Urinary bladder (tissue), 4 donors: ENCODE measurements at places on chromosomes 2 and 18.
A peak's percentile ranks its signal among the peaks of the same experiment; 100 is the strongest.

DNA sequence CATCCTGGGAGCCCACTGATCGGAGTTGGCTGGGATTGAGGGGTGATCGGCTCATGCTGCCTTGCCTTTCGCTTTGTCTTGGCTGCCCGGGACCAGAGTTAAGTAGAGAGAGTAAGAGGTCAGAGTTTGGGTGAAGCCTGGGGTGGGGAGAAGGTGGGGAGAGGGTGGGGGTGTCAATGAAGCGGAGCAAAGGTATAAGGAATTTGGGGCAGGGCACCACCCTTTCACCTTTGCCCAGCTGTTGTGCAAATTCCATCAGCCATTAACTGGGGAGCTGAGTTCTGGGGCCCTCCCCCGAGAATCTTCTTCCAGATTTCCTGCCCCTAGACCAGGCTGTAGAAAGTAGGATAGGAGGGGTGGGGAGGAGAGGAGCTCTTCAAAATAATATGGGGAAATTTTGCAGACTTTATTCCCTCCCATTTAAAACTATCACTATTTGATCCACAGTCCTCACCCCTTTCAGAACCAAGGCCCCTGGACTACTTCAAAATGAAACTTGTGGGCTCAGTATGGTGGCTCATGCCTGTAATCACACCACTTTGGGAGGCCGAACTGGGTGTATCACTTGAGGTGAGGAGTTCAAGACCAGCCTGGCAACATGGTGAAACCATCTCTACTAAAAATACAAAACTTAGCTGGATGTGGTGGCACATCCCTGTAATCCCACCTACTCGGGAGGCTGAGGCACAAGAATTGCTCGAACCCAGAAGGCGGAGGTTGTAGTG is at the start of gene SLC23A3:
TSS of gene SLC23A3 (minus strand) at position 100 of the 725 bp plus-strand sequence. CDS start at position 55, 45 bp downstream.
- no peak for DNase-seq

DNA sequence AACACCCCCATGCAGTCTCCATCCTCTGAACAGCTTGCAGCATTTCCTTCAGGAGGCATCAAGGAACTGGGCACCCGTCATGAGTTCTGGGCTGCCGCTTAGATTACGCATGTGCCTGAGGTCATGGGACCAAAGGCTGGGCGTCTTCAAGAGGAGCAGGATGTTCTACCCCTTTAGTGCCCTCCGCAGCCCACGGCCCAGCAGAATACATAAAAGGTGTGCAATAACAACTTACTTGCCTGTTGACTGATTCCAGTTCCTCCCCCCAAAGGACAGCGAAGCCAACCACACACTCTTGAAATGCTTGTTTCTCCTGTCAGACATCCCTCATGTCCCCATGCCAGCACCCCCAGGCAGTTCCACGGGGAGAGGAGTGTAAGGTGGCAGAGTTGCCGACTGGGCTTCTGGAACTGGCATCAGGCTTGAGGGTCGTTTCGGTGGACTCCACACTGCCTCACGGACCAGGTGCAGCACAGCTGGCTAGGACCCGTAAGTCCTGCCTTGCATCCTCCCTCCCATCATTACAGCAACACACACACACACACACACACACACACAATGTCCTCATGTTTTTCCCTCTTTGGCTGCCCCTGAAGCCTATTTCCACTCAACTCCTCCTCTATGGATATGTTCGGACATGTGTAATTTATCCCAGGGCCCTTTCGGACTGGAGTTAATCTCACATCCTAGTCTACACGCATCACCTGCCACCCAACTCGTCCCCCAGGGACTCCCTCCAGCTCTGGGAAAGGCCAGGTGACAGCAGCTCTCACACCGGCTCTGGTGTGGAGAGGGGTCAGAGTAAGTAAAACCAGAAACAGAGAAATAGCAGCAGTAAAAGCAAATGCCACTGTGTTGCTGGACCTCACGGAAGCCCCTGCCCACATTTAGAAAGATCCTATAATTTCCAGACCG is 200.7 kb downstream of the BCL11A start:
- DNase-seq: no peak

- no peak for DNase-seq
Observed at GRCh38 chr18:11514267-11514666, 95.1 kb upstream of the SLC35G4 start.

DNA sequence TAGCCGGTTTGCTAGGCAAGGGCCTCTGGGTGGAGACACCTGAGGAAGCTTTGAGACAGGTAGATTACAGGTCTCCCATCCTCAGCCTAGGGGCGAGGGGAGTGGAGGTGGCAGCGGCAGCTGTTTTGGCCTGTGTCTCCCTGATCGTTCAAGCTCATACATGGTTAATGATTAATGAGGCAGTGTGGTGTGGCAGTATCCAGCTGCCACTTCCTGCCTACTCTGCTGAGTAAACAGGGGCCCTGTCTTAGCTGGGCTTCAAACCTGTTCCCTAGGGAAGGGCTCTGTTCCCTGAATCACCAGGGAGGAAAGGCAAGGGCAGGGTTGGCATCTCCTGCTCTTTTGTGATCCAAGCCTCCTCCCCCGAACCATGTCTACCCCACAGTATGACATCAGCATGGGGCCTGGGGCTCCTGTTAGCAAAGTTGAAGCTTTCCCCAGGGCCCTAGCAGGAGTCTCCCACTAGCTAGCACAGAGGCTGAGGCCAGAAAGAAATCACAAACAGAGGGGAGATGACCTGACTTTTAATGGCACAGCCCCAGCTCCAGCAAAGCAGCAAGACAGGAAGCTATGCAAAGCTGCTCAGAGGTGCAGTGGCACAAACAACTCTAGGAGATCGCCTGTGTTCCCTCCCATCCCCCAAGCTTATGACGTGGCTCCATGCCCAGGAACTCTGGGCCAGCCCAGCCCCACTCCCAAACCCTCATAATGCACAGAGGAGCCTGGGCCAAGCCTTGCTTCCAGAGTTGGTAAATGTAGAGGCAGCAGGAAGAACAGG is 3.7 kb upstream of the TUBA4B start:
- peak; percentile 76 for DNase-seq

DNA sequence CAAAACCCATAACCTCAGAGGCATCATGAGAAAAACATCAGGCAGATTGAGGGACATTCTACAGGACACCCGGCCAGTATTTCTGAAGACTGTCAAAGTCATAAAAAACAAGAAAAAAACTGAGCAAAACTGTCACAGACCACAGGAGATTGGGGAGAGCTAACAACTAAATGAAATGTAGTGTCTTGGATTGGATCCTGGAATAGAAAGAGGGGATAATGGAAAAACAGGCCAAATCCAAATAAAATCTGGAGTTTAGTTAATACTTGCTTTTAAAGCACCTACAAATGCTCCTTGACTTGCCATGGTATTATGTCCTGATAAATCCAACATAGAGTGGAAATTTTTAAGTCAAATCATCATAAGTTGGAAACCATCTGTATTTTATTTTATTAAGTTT is 17.6 kb upstream of the CXCR1 start:
- DNase-seq: no peak

DNA sequence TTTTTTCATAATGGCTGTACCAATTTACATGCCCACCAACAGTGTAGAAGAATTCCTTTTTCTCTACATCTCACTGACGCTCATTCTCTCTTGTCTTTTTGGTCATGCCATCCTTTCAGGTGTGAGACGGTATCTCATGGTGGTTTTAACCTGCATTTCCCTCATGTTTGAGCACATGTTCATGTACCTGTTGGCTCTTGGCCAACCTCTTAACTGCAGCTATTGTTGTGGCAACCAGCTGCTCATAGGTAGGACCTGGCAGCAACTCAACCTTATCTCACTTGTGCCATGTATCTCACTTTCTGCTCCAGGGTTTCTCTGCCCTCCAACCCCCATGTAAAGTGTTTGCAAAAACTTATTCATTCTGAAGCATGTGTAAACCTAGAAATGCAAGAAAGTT is 167.5 kb downstream of the UPP2 start:
- DNase-seq: no peak

- no peak for DNase-seq
Observed at GRCh38 chr2:24022975-24023575, 13.2 kb downstream of the MFSD2B start.

DNA sequence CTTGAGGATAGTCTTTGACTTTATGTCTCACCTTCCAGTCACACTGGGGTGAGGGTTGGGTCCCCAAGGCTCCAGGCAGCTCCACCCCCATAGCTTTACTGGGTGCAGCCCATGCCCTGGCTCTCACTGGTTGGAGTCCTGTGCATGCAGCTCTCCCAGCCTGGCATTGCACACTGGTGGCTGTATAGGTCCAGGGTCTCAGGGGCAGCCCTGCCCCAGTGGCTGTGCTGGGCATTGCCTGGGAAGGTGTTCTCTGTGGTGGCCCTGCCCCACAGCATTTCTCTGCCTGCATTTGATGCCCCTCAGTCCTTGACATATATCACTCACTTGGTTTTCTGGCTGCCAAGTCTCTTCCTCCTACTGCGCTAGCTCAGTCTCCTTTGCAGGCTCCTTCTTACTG is 21.2 kb downstream of the MPHOSPH10 start:
- no peak for DNase-seq

GRCh38 chr2:144181001-144181400 is 338.9 kb downstream of the ZEB2 start:
- DNase-seq: no peak

DNA sequence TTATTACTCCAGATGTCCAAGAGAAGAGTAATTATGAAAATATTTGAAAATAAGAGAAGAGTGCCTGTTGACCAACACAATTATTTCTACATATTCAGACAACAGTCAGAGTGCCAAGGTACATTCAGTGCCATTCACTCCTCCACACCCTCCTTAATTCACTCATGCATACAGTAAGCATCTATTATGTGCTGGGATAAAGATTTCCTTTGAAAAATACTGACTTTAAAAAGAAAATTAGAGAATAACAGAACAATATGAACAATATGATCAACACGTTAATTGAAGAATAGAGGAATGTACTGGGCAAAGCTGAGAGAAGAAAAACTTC is 203.6 kb downstream of the L3MBTL4 start:
- DNase-seq: no peak

GRCh38 chr18:289026-289425 is 21.2 kb upstream of the THOC1 start:
- no peak for DNase-seq
